ENCODE measurements at places on chromosomes 5 and 9.
A peak's percentile ranks its signal among the peaks of the same experiment; 100 is the strongest.

DNA sequence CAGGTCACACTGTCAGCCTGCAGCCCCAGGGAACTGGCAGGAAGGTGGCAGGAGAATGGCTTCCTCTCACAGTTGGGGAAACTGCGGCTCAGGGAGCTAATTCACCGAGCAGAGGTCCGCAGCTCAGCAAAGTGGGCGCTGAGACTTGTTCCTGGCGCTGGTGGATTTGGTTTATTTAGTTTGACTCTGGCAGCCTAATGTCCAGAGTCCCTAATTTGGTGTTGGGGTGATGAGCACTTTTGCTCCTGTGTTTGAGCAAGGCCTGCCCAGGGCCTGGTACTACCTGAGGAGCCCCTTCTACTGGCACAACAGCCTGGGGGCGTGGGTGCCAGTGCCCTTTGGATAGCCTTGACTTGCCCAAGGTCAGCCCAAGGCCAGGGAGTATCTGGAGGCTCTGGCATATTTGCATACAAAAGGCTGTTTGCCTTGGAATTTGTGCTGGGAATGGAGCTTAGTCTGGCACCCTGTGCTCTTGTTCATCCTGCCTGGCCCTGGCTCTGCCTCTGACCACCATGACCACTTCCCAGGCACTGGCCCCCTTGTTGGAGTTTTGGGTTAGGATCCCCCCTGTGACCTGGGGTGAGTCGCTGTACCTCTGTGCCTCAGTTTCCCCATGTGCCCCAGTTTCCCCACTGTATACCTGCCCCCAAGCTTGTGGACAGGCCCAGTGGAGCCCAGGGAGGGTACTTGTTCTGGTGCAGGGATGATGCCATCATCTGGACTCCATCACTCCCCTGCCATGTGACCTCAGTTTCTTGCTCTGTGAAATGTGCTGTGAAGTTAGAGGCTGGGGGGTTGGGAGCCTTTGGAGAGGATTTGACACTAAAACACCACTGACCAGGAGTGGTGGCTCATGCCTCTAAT is 1.4 kb downstream of the SUSD3 start:
- peak overlapping the region; percentile 89 for H3K4me3 ChIP-seq
- H3K4me1 ChIP-seq, result peaks cover 69% of the 10 kb centered on the region
- peaks cover 14% of the 10 kb centered on the region for H3K36me3 ChIP-seq
- H3K27ac ChIP-seq, result peak overlapping the region; percentile 97
- no peak for DNase-seq

GRCh38 chr5:100600298-100600994 is 65.3 kb downstream of the FAM174A start:
- no peaks in the 10 kb centered on the region for H3K27me3 ChIP-seq
- H3K4me1 ChIP-seq, result no peaks in the 10 kb centered on the region
- H3K27ac ChIP-seq, result no peak overlapping the region
- no peak overlapping the region for H3K4me3 ChIP-seq

DNA sequence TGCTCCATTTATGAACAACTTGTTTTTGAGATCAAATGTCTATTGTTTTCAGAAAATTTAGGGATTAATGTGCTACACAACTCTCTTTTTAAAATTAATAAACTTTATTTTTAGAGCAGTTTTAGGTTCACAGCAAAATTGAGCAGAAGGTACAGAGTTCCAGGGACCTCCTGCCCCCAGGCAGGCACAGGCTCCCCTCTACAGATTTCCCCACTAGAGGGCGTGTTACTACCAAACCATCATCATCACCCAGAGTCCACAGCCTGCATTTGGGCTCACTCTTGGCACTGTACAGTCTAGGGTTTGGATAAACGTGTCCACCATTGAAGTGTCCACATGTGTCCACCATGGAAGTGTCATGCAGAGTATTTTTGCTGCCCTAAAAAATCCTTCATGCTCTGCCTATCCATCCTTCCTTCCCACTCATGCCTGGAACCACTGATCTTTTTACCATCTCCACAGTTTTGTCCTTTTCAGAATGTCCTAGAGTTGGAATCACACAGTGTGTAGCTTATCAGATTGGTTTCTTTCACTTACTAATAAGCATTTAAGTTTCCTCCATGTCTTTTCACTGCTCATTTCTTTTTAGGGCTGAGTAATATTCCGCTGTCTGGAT is 61.7 kb downstream of the MRPL36 start:
- H3K36me3 ChIP-seq, result peaks cover 2% of the 10 kb centered on the region
- peaks cover 26% of the 10 kb centered on the region for H3K27me3 ChIP-seq
- no peak overlapping the region for H3K27ac ChIP-seq
- peak; percentile 41 for DNase-seq

GRCh38 chr9:131759017-131759647 is 19.3 kb upstream of the RAPGEF1 start:
- H3K36me3 ChIP-seq, result peaks cover 5% of the 10 kb centered on the region
- no peak overlapping the region for H3K4me3 ChIP-seq
- peaks cover 5% of the 10 kb centered on the region for H3K4me1 ChIP-seq
- H3K27me3 ChIP-seq, result peaks cover 9% of the 10 kb centered on the region
- DNase-seq, result no peak

DNA sequence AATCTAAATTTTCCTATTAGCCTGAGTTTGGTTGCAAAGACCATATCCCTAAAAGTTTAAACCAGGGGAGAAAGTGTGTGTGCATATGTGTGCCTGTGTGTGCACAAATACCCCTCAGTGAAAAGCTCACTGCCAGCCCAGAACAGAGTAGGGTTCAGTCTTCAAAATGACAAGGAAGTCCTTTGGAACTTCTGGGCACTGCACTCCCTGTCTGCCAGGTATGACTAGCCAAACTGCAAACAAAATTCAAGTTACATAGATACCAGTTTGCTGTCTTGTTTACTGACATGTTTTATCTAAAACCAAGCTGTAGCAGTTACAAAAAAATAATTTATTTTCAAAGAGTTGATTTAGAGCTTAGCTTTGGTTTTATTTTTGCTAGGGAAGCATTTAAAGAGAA is 100.1 kb downstream of the ARHGEF28 start:
- no peaks in the 10 kb centered on the region for H3K27me3 ChIP-seq
- no peaks in the 10 kb centered on the region for H3K4me1 ChIP-seq
- no peak for DNase-seq
- no peak overlapping the region for H3K4me3 ChIP-seq

- H3K27ac ChIP-seq, result no peak overlapping the region
- H3K4me1 ChIP-seq, result peaks cover 8% of the 10 kb centered on the region
- no peak for DNase-seq
- H3K36me3 ChIP-seq, result no peaks in the 10 kb centered on the region
- H3K4me3 ChIP-seq, result no peak overlapping the region
These were observed 79.2 kb downstream of the LMX1B start for GRCh38 chr9:126692759-126693427.

- no peaks in the 10 kb centered on the region for H3K36me3 ChIP-seq
- no peak for DNase-seq
- H3K4me3 ChIP-seq, result no peak overlapping the region
- no peaks in the 10 kb centered on the region for H3K4me1 ChIP-seq
- H3K27ac ChIP-seq, result no peak overlapping the region
These were observed 357.6 kb downstream of the RAB3C start for GRCh38 chr5:58940446-58940845.

DNA sequence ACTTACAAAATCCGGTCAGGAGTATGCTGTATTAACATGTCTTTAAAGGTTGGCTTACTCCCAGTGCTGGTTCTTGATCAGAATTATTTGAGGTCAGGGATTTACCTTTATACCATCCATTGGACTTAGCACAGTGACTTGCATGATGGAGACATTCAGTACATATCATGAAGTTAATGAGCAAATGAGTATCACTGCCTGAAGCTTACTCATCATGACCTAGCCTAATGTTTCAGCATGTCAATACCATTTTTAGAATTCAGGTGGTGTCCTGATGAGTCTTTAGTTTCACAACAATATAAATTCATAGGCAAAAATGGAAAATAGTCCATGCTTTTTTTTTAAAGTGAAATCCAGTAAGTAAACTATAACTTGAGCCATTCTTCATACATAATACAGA is 226.0 kb upstream of the C9orf72 start:
- no peaks in the 10 kb centered on the region for H3K36me3 ChIP-seq
- H3K4me3 ChIP-seq, result no peak overlapping the region
- DNase-seq, result no peak

- no peaks in the 10 kb centered on the region for H3K36me3 ChIP-seq
- H3K4me3 ChIP-seq, result no peak overlapping the region
- no peaks in the 10 kb centered on the region for H3K27me3 ChIP-seq
These were observed 178.3 kb downstream of the CWC27 start for GRCh38 chr5:64947031-64947430.

- H3K4me1 ChIP-seq, result peaks cover 16% of the 10 kb centered on the region
- no peak for DNase-seq
- no peaks in the 10 kb centered on the region for H3K27me3 ChIP-seq
- H3K36me3 ChIP-seq, result no peaks in the 10 kb centered on the region
- no peak overlapping the region for H3K27ac ChIP-seq
These were observed 16.3 kb downstream of the XRCC4 start for GRCh38 chr5:83093692-83094091.

DNA sequence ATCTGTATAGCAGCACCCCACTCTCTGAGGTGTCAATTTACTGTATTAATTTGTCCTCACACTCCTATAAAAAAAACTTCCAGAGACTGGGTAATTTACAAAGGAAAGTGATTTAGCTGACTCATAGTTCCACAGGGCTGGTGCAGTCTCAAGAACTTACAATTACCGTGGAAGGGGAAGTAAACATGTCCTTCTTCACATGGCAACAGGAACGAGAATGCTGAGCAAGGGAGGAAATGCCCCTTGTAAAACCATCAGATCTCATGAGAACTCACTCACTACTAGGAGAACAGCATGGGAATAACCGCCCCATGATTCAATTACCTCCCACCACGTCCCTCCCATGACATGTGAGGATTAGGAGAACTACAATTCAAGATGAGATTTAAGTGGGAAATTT is 602.6 kb downstream of the MTRR start:
- no peaks in the 10 kb centered on the region for H3K36me3 ChIP-seq
- DNase-seq, result no peak
- no peak overlapping the region for H3K27ac ChIP-seq
- no peak overlapping the region for H3K4me3 ChIP-seq
- H3K27me3 ChIP-seq, result no peaks in the 10 kb centered on the region

GRCh38 chr9:89684912-89685636 is 80.3 kb downstream of the GADD45G start:
- H3K4me3 ChIP-seq, result no peak overlapping the region
- no peaks in the 10 kb centered on the region for H3K4me1 ChIP-seq
- H3K27me3 ChIP-seq, result peaks cover 17% of the 10 kb centered on the region
- H3K36me3 ChIP-seq, result no peaks in the 10 kb centered on the region

DNA sequence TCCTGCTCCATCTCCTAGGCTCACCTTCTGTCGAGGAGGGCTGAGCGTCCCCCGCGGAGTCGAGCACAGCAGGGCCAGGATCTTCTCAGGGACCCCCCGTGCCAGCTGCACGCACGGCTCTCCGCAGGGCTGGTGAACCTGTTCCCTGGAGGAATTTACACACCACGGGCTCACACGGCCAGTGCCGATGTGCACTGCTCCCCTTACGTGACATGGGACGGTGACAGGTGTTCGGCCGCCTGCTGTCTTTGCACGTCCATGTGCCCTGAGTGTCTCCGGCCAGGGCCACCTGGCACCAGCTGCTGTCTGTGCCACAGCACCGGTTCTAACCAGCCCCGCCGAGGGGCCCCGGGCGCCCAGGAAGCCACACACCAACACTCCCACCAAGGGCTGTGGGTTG is 8.7 kb upstream of the AGPAT2 start:
- H3K36me3 ChIP-seq, result peaks cover 3% of the 10 kb centered on the region
- H3K27me3 ChIP-seq, result peaks cover 9% of the 10 kb centered on the region
- no peak overlapping the region for H3K27ac ChIP-seq
- H3K4me3 ChIP-seq, result peak overlapping the region; percentile 63
- peak; percentile 20 for DNase-seq

DNA sequence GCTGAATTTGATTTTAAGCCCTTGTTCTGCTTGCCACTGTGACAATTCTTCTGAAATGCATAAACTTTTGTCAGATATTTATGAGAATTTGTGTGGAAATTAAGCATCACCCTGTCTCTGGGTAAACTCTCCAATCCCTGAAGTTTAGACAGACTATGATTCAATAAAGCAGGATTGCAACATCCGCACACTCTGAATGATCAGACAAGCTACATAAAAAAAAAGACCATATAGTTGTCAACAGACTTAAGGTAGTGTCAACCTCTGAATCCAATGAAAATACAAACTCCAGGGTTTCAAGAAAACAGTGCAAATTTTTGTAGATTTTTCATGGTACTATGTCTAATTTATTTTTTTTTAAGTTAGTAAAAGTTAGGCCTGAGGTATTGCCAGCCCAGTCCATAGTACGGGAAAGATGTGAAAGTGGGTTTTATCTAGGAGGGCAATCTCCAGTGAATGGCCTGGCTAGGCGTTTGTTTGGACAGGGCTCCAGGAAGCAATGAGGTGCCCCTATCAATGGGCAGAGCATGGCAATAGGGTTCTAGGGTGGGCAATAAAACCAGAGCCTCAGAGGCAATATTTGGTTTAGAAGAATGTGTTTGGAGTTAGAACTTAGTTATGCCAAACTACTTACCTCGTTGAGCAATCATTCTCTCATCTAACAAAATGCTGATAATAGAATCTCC is 762.6 kb upstream of the SEMA6A start:
- H3K4me1 ChIP-seq, result no peaks in the 10 kb centered on the region
- no peak for DNase-seq
- H3K36me3 ChIP-seq, result no peaks in the 10 kb centered on the region
- H3K27ac ChIP-seq, result no peak overlapping the region
- H3K27me3 ChIP-seq, result no peaks in the 10 kb centered on the region
- no peak overlapping the region for H3K4me3 ChIP-seq

- H3K36me3 ChIP-seq, result no peaks in the 10 kb centered on the region
- DNase-seq, result no peak
- no peak overlapping the region for H3K4me3 ChIP-seq
- H3K27me3 ChIP-seq, result no peaks in the 10 kb centered on the region
- H3K27ac ChIP-seq, result no peak overlapping the region
These were observed 17.9 kb upstream of the DAPK1 start for GRCh38 chr9:87479801-87480201.

- peaks cover 3% of the 10 kb centered on the region for H3K36me3 ChIP-seq
- peaks cover 37% of the 10 kb centered on the region for H3K27me3 ChIP-seq
- no peak for DNase-seq
- no peak overlapping the region for H3K27ac ChIP-seq
- no peak overlapping the region for H3K4me3 ChIP-seq
- H3K4me1 ChIP-seq, result no peaks in the 10 kb centered on the region
These were observed 135.4 kb upstream of the IER5L start for GRCh38 chr9:129313331-129313955.

DNA sequence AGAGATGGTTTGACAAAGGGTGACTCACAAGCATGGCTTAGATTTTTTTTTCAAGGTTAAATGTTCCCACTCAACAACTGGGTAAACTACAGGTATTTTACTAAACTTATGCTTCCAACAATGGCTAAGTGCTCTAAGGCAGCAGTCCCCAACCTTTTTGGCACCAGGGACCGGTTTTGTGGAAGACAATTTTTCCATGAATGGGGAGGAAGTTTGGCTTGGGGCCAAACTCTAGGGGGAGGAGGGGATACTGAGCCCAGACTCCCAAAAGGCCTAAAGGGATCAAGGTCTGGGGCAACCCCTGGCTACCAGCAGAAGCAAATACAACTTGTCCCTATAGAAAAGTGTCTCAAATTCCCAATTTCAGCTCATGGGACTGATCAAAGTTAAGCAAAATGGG is 32.0 kb upstream of the HSD17B3 start:
- no peak overlapping the region for H3K27ac ChIP-seq
- H3K27me3 ChIP-seq, result no peaks in the 10 kb centered on the region
- no peak overlapping the region for H3K4me3 ChIP-seq
- no peak for DNase-seq
